ENCODE measurements at places on chromosomes 2 and 18.

GRCh38 chr2:161123531-161124030, 36.6 kb upstream of the TANK start:
- no peak for DNase-seq

- DNase-seq, result no peak
These were observed 58.3 kb downstream of the EFEMP1 start for GRCh38 chr2:55865096-55865835.

- DNase-seq, result peak; percentile 58
These were observed 63.9 kb upstream of the PAX8 start for GRCh38 chr2:113342650-113343049.

DNA sequence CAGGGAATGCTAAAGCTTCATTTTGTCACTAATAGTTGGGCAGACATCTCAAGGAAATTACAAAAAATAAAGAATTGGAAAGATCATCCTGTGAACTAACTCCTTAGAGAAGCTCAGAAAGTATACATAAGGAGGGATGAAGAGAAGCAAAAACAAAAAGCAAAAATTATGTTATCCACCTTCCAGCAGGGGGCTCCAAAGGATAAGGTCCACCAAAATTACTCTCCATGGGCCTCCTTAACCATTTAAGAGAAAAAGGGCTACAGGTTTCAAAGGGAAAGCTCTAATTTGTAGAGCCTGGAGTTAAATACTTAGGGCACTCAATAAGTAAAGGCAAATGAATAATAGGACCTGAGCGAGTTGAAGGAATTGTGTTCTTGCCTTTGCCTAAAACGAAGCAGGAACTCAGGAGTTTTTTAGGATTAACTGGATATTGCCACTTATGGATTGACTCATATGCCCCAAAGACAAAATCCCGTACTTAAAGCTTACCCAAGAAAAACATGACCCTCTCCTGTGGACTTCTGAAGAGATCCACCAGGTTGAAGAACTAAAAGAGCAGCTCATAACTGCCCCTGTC, 1167.9 kb downstream of the DSC3 start:
- no peak for DNase-seq

- no peak for DNase-seq
These were observed 30.1 kb upstream of the PNO1 start for GRCh38 chr2:68127358-68128242.
